ENCODE measurements at places on chromosomes 2 and 18.

GRCh38 chr2:16197504-16198147 is 257.3 kb downstream of the MYCN start:
- DNase-seq = no peak

GRCh38 chr2:157479081-157480027 is 35.5 kb upstream of the CYTIP start:
- DNase-seq = no peak

GRCh38 chr2:121104721-121105141 is 180.3 kb downstream of the TFCP2L1 start:
- no peak for DNase-seq

DNA sequence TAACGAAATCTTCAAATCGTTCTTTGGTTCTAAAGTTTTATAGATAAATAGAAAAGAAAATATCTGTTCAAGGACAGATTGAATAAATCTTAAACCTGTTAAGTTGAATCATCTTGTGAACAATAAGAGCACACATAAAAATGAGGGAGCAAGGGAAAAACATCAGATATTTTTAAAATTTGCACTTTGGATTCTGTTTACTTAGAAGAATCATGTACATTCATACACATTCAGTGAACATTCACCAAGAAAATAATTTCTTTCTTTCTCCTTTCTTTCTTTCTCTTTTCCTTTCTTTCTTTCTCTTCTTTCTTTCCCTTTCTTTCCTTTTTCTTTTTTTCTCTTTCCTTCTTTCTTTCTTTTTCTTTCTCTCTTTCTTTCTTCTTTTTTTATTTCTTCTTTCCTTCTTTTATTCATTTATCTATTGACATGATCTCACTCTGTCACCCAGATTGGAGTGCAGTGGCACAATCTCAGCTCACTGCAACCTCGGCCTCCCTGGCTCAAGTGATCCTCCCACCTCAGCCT is 164.9 kb downstream of the PDE1A start:
- no peak for DNase-seq

- no peak for DNase-seq
Measured at GRCh38 chr2:6233993-6234392, 541.8 kb downstream of the SOX11 start.

GRCh38 chr2:42545841-42546390 is 22.5 kb upstream of the MTA3 start:
- no peak for DNase-seq

GRCh38 chr2:237564526-237565131 is 1.7 kb upstream of the PRLH start:
- DNase-seq = no peak

GRCh38 chr2:78992451-78992806 is 33.1 kb upstream of the REG3G start:
- no peak for DNase-seq

- no peak for DNase-seq
Measured at GRCh38 chr2:237604960-237605359, 14.4 kb upstream of the RAB17 start.

DNA sequence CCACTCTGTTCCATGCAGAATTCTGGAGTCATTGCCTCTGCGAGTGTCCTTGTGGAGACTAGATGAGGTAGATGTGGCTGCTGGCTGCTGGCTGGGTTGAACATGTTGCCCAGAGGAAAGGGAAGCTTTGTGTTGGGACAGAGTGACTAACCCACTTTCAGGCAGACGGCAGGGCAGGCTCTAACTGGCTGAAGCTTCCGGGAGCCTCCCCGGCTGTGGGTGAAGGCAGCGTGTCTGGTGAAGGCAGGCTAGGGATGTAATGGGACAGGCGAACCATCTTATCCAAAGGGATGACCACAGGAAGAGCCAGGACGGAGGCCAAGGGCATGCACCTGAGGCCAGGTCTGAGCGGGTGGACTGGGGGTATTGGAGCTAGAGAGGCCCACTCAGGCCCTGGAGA is 16.0 kb downstream of the ASPRV1 start:
- DNase-seq = peak; percentile 12

DNA sequence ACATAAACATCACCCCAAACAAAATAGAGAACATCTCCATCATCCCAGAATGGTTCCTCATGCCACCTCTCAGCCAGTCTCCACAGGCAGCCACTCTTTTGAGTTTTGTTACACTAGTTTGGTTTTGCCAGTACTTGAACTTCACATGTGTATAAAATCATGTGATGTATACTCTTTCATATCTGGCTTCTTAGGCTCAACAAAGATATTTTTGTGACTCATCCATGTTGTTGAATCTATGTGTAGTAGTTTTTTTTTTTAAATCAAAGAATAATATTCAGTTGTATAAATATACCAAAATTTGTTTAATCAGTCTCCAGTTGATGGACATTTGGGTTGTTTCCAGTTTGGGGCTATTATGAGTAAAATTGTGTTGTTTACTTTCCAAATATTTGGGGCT is 75.9 kb downstream of the PMS1 start:
- DNase-seq = no peak

DNA sequence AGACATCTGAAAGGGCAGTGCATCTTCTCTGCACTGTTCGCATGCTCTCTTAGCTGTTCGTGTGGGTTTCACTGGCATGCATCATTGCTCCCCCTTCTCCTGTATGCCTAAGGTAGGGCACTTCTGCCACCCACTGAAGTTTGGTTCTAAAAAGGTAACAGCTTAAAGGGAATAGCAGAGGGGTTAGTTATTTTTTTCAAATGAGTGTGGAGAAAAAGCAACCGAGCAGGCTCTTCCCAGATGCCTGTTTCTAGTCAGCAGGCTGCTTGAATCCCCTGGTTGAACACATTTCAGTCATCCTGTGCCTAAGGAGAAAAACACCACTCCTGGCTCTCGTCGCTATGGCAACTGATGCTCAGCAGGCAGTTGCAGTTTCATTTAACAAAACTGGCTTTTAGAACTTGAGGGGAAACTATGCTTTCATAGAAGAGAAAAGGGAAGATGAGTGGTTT is 69.8 kb upstream of the GALNT3 start:
- DNase-seq = no peak

DNA sequence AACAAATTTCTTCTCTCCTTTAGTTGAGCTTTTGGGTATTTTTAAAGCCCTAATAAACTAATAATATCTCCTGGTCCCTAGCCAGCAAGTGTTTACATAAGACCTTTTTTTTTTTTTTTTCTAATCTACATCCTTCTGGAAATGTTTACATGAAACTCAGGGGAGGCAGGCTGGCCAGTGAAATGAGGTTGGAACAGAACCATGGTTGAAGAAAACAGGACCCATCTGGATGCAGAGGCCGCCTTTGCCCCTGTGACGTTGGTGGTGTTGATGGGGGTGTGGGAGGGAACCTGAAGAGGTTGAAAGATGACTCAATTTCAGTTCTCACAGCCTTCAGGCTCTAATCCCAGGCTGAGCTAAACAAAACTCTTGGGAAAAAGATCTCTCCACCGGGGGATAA is 118.5 kb downstream of the NRP2 start:
- DNase-seq = no peak

DNA sequence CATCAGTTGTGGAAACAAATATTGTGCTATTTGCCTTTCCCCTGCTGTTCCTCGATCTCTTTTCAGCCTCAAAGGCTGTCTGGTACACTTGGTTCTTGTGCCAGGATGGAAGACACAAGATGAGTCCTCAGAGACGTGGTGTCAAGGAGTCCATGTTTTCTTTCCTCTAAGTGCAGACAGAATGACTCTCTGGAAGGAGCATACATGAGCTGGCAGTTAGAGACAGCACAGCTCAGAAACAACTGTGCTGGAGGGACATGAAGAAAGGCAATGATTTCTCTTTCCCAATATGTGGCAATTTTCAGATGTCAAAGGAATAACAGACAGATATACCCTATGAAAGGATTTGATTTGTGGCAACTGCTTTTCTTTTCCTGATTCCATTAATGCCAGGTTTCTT is 162.2 kb downstream of the AFF3 start:
- DNase-seq = no peak

DNA sequence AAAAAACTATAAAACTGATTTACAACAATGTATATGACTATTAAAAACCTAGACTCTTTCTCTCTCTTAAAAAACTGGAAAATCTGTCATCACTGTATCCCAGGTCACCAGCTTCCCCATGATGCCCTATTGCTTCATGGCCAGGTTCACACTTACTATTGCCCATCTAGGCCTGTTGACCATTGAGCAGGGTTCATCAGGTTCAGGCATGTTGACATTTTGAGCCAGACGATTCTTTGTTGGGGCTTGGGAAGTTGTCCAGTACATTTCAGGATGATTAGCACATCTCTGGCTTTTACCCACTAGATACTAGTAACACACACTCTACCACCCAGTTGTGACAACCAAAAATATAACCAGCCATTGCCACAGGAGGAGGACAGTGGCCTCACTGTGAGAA is 26.9 kb upstream of the RAB27B start:
- no peak for DNase-seq

- DNase-seq = no peak
Measured at GRCh38 chr2:36433311-36434217, 78.0 kb downstream of the CRIM1 start.

DNA sequence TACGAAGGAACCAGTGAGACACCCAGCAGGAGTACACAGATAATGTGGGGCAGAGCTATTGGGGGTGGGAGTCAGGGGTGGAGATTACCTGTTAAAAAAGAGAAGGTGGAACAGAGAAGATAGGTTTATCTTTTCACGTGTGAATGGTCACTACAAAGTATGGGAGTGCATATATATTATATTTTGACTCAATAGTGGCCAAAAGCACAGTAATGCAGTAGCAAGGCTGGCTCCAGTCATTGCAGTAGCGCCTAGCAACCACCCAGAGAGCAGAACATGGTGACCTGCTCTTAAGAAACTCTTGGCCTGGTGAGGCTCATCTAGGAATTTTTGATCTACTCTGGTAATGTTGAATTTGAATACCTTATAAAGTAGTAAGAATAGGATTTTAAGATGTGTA is 1.0 kb downstream of the IMPACT start:
- DNase-seq = no peak

- DNase-seq = no peak
Measured at GRCh38 chr2:161238265-161238559, 70.0 kb upstream of the PSMD14 start.

DNA sequence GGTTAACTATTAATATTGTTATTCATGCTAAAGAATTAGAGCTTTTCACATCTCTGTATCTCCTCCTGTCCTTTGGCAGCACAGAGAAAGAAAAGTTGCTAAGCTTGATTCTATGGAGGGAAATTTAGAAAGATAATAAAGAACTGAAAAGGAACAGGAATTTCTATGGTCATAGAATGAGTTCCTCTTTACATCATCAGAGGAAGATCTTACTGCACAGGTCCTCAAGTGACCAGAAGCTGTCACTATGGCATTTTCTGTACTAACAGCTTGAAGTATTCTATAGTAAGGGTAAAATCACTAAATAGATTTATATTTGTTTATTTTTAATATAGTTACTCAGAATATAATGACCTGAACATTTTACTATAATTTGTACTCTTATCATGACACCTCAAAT is 6.0 kb upstream of the PRKD3 start:
- no peak for DNase-seq

- no peak for DNase-seq
Measured at GRCh38 chr18:63433334-63433866, 11.1 kb upstream of the VPS4B start.

- DNase-seq = no peak
Measured at GRCh38 chr2:234858145-234858544, 93.7 kb upstream of the SH3BP4 start.

GRCh38 chr2:157587576-157587975 is 41.1 kb downstream of the ACVR1C start:
- DNase-seq = no peak

DNA sequence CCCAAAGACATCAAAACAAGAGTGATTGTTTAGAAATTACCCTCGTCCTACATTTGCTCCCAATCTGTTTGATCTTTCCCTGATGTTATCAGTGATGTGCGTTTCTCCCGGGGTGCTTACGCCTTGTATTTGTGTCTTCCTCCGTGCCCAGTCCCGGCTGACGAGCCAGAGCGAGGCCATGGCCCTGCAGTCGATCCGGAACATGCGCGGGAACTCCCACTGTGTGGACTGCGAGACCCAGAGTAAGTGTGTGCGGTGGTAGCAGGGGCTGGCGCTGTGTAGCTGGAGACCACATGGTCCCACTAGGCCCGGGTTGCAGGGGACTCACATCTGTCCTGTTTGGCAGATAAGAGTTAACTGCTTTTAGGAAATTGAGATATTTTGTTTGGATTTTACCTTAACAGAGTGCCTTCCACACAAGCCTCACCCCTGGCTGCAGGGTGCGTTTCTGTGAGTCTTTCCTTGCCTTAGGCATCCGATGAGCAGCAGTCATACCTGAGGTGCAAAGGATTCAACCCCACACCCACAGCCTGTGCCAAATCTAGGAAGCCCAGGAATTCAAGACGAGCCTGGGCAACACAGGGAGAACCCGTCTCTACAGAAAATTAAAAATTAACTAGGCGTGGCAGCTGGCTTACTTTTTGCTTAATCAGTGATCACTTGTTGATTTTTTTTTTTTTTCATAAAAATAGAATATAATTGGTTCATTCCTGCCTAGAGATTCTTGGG is 127.4 kb downstream of the GBX2 start:
- DNase-seq = no peak

- no peak for DNase-seq
Measured at GRCh38 chr2:220510668-220511067, 883.2 kb downstream of the SLC4A3 start.

GRCh38 chr18:54883816-54884604 is 55.7 kb downstream of the RAB27B start:
- no peak for DNase-seq

GRCh38 chr2:136444323-136444722 is 321.0 kb upstream of the THSD7B start:
- no peak for DNase-seq

- peak; percentile 37 for DNase-seq
Measured at GRCh38 chr18:54269893-54270844, 852 bp downstream of the POLI start.

DNA sequence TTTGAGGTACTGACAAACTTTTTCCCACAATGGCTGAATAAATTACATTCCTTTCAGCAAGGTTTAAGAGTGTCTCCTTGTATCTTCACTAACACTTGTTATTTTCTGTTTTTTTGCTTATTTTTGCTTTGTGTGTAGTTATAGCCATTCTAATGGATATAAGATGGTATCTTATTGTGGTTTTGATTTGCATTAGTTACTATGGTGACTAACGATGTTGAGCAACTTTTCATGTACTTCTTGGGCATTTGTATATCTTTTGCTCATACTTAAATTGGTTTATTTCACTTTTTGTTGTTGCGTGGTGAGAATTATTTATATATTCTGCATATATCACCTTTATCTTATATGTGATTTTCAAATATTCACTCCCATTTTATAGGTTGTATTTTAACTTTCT is 79.9 kb upstream of the FSIP2 start:
- no peak for DNase-seq

DNA sequence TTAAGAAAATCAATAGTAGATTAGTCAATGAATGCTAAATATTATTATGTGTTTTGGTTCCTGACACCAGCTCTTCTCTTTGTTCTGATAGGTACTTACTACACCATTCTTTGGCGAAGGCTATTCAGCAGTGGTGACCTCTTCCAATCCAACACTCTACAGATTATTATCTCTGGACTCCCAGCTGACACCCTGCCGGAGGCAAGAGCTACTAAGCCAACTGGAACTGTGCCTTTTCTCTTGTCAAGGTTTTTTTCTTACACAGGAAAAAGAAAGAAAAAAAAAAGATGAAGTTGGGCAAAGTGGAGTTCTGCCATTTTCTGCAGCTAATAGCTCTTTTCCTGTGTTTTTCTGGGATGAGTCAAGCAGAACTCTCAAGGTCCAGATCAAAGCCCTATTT is 11.7 kb downstream of the CDH7 start:
- DNase-seq = no peak
